Activated CD4-positive, alpha-beta T cell treated with anti-CD3 and anti-CD28 coated beads, Interleukin-2, Interleukin-4, amounts not matched to agents 100 ng/mL and 50 ng/mL, durations not matched to agents 16 hours and 8 hours (primary cell): ENCODE measurements at places on chromosomes 3 and 15.
A peak's percentile ranks its signal among the peaks of the same experiment; 100 is the strongest.

DNA sequence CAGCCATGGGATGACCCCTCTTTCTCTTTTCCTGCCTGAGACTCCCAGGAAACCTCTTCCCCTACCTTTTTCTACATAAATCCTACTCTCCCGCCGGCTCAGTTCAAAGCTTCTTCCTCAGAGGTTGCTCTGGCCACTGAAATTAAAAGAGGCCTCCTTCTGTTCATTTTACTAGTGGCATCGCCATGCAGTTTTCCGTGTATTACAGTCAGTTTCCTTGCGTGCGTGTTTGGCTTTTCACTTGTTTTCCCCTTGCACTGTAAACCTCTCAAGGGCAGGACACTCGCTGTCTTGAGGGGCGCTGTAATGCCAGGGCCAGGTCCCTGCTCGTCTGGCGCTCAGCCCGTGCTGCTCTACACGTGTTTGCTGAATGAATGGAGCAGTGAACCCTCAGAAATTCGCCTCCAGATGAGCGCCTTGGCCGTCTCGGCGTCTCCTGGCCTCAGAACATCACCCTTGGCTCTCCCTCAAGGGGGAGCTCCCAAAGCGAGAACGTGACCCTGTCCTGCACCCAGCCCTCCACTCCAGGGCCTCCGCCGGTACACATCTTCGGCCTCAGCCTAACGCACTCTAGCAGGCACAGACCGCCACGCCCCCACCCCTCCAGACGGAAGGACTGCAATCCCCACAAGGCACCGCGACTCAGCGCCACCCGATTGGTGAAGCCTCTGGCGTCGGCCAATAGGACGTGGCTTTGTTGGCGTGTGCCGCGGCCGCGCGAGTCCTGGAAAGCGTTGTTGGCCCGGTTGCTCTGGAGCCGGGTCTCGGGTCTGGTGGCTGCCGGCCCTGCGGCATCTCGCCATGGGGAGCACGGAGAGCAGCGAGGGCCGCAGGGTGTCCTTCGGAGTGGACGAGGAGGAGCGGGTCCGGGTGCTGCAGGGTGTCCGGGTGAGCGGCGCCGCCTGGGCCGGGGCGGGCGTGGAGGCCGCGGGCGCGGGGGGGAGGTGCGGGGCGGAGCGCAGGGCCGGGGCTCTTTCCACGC is at the start of gene CHCHD6:
Gene CHCHD6 (plus strand): TSS at position 729 of the 982 bp plus-strand sequence. CDS start 73 bp downstream, at position 802.
- DNase-seq = peak; percentile 97

GRCh38 chr15:42456971-42457370 is 34.0 kb downstream of the ZNF106 start:
- no peak for DNase-seq

DNA sequence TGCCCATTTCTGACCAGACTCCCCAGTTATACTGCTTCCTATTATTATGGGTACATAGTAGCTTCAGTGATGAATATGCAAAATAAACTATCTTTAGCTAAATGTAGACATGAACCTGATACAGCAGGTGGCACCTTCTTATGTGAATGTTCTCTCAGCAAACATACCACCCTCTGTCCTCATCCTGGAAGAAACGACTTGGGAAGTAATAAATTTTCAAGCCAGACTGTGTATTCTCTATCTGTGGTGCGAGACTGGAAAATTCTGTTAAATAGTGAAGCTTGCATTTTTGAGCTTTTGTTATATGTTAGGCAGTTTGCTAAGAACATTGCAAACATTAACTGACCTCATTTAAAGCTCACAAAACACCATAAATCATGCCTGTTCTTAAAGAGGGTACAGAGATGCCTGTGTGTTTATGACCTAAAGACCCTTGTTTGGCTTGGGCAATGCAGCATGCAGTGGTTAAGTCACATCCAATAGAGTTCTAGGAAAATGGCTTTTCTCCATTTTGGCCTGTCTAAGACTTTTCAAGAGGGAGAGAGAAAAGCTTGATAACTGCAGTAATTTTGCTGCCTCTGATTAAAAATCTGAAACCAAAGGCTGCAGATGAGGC is 287.1 kb downstream of the NEK10 start:
- DNase-seq = no peak

DNA sequence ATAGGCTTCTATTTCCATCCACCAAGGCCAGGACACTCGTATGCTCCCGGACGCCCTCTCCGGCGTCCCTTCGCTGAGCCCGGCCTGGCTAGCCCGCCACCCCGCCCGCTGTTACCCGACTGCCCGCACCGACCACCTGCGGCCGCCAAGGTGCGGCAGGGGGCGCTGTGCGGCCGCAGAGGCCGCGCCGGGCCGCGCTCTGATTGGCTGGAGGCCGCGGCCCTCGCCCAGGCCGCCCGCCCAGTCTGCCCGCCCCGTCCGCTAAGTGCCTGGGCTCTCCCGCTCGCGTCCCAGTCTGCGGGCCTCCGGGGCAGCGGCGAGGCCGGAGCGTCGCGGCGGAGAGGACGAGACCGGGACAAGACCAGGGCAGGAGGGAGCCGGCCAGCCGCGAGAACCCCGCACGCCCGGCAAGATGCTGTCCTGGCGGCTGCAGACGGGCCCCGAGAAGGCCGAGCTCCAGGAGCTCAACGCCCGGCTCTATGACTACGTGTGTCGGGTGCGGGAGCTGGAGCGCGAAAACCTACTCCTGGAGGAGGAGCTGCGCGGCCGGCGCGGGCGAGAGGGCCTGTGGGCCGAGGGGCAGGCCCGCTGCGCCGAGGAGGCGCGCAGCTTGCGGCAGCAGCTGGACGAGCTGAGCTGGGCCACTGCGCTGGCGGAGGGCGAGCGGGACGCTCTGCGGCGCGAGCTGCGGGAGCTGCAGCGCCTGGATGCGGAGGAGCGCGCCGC is at the start of gene SYNM:
Gene SYNM (plus strand): TSS at position 293 of the 726 bp plus-strand sequence. CDS start 120 bp downstream, at position 413.
- peak; percentile 30 for DNase-seq

DNA sequence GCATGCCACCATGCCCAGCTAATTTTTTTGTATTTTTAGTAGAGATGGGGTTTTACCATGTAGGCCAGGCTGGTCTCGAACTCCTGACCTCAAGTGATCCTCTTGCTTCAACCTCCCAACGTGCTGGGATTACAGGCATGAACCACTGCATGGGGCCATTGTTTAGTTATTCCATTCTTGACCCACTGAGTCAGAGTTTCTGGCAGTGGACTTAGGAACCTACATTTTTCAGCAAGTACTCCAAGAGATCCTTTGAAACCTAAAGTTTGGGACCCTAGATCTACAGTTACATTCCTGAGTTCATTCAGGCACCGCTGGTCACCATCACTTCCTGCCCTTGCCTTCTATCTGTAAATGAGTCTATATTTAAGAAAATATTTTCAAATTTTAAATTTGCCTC is 1.4 kb upstream of the TNFSF10 start:
- no peak for DNase-seq

- DNase-seq = no peak
These were observed 2.3 kb downstream of the PLA2G4E start for GRCh38 chr15:42018306-42019224.

DNA sequence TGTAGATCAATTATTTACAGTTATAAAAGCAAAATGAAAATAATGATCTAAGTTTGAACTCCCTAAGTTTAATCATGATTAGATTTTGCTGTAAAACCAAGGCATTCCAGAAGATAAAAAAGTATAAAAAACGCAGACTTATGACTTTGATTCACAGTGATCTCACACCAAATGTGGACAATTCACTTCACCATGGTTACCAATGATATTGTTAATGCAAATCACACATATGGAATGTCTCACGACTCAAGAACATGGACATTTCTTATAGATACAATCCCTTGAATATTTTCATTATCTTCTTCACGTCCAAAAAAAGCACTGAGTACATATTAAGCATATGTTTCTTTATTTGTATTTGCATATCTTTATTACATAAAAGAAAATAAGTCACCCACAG is 1054.2 kb downstream of the NAALADL2 start:
- no peak for DNase-seq

GRCh38 chr3:176951144-176951543 is 246.1 kb downstream of the TBL1XR1 start:
- DNase-seq = no peak

GRCh38 chr15:74983725-74984231 is 11.6 kb upstream of the SCAMP5 start:
- DNase-seq = peak; percentile 80

- no peak for DNase-seq
These were observed 843.6 kb upstream of the ALCAM start for GRCh38 chr3:104523136-104523535.

- peak; percentile 32 for DNase-seq
These were observed 3.1 kb downstream of the ATP10A start for GRCh38 chr15:25859838-25860645.

DNA sequence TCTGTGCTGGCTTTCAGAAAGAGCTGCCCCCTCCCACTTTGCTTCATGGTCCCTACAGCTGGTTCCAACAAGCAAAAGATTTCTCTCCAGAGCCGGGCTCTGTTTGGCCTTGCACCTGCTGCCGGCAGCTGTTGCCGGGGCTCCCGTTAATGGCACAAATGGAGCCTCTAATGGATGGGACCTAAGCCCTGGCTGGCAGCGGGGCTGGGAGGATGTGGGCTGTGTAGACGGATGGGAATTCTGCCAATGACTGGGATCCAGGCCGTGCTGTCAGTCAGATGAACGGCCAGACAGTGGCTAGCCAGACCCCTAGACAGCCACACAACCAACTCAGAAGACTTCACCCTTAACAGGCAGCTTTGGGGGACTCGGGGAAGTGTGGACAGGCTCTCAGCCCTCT is 88.0 kb downstream of the RPLP1 start:
- no peak for DNase-seq

DNA sequence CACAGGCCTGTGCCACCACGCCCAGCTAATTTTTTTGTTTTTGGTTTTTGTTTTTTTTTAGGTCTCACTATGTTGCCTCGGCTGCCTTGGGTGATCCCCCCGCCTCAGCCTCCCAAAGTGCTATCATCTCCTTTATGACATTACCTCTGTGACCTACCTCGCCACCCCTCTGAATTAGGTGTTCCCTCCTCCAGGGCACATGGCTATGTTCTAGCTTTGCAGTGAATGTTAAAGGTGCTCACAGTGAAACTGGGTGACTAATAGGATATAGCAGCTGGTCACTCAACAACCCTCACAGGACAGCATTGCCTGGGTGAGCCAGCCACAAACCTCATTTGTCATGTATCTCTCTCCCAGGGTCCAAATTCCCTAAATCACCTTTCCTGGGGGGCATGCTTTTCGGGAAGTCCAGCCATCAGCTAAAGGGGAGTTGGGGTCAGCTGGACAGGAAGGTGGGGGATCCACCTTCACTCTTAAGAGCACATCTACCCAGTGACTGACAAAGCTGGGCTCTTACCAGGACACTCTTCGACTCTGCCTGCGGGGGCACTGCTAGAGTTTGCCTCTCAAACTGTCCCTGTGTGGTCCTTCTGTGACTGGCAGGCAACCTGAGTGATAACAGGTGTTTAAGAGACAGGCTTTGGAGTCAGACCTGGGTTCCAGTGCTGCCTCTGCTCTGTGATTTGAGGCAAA is 1.6 kb upstream of the TTLL3 start:
- peak; percentile 55 for DNase-seq

GRCh38 chr3:25463836-25464418 is 35.9 kb downstream of the RARB start:
- DNase-seq = no peak

DNA sequence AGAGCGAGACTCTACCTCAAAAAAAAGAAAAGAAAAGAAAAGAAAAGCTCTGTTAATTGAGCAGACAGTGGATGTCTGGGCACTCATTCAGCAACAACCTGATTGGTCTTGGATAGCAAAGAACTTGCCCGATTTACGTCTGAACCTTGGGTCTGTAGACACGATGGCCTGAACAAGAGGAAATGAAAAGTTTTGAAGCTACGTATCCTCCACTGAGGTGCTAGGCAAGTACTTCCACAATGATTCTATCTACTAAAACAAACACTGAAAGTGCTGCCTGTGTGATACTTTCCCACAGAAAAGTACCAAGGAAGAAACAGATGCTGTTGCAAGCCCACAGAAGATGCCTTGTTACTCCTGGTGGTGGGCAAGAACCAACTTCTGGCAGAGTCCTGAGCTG is 21.8 kb upstream of the MUSTN1 start:
- no peak for DNase-seq

DNA sequence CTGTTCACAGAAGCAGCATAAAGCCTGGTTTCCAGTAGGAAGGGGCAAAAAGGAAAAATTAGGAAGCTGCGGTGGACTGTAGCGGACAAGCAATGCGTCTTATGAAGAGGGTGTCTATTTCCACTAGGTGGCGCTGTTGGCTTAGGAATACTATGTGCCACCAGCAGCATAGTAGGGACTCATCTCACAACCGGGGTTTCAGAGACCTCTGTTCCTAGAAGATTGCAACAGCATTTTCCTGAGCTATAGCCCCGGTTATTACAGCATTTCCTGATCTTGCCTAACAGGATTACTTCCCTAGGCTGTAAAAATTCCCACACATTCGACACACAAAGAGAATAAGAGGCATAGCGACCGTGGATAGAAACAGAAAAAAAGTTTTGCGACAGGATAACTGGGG is 683.0 kb downstream of the TBL1XR1 start:
- DNase-seq = peak; percentile 19

DNA sequence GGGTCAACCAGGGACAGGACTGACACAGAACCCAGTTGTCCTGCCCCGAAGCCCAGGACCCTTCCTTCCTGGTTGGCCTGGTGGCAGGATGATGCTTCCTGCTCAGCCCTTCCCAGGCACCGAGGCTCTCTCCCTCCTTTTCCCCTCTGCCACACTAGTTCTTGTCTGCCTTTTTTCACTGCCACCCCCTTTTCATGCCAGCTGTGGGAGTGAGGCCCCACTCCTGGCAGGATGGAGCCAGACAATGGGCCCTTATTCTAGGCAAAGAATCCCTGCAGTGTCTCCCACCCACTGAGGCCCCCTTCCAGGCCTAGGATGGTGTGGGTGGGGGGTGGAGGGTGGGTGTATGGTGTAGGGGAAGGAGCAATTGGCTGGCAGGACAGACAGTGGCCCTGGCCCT is 1.1 kb upstream of the SCAMP5 start:
- DNase-seq = no peak

GRCh38 chr15:75107516-75107907 is 84.1 kb downstream of the PPCDC start:
- DNase-seq = no peak

GRCh38 chr3:13673207-13673606 is 124.3 kb downstream of the FBLN2 start:
- DNase-seq = no peak

GRCh38 chr3:195868336-195868865 is 40.0 kb downstream of the TNK2 start:
- no peak for DNase-seq

GRCh38 chr3:99659032-99659431 is 20.6 kb downstream of the COL8A1 start:
- no peak for DNase-seq
